ENCODE measurements at places on chromosomes 12 and 14. TPM values are rescaled to one million over a fixed set of nuclear protein-coding genes. Genes with fewer than 3 reads are reported as not detected.

KERA gene
- total RNA-seq, result not detected

GRCh38 chr12:76587428-76588178 lies 28.0 kb upstream of the OSBPL8 start:
- no peak for ATAC-seq

- no peak for ATAC-seq
Measured at GRCh38 chr14:28877923-28878322, 111.3 kb downstream of the FOXG1 start.

DNA sequence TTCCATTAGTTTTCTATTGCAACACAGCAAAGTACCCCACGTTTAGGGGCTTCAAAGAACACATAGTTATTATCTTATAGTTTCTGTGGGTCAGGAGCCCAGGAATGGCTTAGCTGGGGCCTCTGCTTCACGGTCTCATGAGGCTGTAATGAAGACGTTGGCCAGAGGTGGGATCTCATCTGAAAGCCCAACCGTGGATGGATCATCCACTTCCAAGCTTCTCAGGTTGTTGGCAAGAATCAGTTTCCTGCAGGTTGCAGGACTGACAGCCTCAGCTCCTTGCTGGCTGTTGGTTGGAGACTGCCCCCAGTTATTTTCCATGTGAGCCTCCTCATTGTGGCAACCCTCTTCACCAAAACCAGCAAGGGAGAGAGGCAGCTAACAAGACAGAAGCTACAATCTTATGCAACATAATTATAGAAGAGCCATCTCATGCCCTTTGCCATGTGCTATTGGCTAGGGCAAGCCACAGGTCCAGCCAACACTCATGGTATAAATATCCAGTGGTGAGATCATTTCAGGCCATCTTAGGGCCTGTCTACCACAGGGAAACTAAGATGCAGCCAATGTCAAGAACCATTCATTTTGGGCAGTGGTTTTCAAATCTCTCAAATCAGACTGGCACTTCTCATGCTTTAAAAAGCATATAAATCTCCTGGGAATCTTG lies 452.4 kb downstream of the MED13L start:
- no peak for ATAC-seq

RDH16 gene
- 2.4 TPM for total RNA-seq

DNA sequence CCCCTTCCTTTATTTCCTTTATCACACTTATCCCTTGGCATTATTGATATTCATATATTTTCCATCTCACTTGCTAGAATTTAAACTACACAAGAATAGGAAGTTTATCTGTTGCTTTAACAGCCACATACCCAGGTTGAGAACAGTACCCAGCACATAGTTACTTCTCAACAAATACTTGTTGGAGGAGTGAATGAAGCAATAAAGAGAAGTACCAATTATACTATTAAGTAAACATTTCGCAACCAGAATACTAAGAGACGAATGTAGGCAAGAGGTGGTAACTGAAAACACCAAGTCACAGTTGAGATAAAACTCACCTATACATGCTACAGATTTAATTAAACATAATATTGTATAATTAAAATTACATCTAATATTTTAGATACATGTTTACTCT lies 110.9 kb downstream of the FSCB start:
- ATAC-seq, result no peak

TEX52 gene
- total RNA-seq, result not detected

TMEM63C gene
- total RNA-seq, result 4.7 TPM

TFCP2 gene
- total RNA-seq, result 19.0 TPM

SERPINA10 gene
- total RNA-seq, result not detected

DNA sequence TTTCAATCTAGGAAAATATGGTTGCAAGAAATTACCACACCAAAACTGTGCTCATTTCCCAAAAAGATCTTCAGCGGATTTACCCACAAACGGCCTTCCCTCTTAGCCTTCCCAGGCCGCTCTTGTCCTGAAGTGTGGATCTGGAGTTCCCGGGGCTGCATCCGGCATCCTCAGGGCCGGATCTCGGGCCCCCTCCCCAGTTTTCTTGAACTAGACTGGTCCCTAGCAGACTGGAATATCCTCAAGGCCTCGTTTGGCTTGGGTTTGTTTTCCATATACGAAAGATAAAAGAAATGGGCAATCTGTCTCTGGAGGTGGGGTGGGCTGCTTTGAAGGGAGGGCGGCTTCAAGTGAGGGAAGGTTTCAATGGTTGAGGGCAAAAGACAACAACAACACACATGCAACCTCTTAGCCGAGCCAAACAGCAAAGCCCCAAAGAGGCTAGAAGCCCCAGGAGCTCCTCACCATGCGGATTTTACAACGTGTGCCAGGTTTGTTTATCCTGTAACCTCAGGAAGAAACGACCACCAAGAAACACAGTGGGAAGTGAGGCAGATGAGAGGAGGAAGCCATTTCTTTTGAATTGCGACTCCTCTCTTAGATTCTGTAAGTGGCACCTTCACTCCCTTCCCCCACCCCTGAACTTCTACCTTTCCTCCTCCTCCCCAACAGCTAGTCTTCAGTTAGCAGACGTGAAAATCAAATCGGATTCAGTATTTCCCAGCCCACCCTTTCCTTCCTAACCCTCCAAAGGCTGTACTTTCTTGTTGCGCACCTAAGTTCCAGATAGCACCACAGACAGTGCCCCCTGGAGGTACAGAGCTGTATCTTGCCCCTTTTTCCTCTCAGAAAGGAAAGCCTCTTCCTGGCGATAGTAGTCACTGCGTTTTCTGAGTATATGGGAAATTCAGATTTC lies 2.6 kb downstream of the MYF6 start:
- ATAC-seq, result no peak

DNA sequence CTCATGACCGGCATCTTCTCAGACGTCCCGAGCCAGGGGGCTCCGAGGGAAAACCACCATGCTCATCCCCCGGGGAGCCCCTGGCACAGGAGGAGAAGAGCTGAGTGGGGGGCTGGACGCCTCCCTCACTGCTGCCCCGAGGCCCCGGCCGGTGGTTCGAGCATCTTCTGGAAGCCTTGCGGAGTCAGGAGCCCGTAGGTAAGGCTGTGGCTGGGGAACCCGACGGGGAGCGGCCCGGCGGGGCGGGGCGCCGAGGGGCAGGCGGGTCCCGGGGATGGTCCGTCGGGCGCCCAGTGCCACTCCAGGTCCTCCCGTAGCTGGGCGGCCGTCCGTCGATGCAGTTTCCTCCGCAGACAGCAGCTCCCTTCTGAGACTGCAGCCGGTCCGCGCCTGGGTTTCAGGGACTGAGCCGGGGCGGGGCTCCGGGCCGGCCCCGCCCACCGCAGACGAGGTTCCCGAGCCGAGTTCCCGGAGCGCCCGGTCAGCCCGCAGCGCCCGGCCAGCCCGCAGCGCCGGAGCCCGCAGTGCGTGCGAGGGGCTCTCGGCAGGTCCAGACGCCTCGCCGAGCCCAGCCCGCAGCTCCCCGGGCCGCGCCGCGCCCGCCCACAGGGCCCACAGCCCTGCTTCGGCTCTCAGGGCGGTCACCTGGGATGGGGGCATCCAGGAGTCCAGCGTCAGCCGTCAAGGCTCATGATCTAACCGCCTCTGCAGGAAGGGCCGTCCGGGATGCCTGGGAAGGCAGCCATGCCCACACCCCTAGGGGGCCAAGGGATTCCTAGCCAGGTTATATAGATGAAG lies at the start of gene PGF:
Gene PGF, minus strand, starts transcription at position 369 of the 798 bp plus-strand sequence. Its CDS starts 355 bp downstream, at position 14.
- ATAC-seq, result peak; percentile 69
